ENCODE measurements at places on chromosomes 7 and 10.

GRCh38 chr7:40608321-40609075 is 473.7 kb downstream of the SUGCT start:
- DNase-seq: no peak

DNA sequence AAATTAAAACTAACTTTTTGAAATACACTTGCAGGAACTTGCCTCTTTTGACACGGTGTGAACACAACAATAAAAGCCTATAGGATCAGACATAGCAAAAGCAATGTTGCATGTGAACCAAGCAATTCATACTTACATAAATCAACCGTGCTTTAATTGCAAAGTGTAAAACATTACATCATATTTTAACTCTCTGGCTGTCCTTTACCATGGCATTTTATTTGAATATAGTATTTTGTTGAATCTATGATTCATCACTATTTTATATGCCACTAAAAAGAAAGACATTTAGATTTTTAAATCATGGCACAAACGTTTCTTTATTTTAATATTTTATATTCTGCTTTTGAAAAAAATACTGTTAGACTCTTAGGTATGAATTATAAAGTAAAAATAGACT is 757.0 kb upstream of the KCND2 start:
- DNase-seq: no peak

DNA sequence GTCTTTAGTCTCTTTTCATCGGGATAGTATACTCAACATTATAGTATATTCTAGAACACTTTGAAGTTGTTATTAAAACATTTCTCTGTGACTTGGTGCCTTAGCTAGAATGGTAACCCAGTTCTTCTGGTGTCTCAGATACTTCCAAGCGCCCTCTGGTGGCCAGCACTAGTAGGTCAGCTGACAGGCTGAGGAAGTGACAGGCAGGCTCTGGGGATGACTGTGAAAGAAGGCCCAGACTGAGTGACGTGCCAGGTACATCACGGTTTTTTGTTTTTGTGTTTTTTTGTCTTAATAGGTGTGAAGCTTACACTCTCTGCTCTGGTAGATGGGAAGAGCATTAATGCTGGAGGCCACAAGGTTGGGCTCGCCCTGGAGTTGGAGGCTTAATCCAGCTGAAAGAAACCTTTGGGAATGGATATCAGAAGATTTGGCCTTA is 5.1 kb downstream of the COMTD1 start:
- peak; percentile 82 for DNase-seq

- no peak for DNase-seq
Observed at GRCh38 chr7:117675497-117676435, 195.9 kb downstream of the CFTR start.

DNA sequence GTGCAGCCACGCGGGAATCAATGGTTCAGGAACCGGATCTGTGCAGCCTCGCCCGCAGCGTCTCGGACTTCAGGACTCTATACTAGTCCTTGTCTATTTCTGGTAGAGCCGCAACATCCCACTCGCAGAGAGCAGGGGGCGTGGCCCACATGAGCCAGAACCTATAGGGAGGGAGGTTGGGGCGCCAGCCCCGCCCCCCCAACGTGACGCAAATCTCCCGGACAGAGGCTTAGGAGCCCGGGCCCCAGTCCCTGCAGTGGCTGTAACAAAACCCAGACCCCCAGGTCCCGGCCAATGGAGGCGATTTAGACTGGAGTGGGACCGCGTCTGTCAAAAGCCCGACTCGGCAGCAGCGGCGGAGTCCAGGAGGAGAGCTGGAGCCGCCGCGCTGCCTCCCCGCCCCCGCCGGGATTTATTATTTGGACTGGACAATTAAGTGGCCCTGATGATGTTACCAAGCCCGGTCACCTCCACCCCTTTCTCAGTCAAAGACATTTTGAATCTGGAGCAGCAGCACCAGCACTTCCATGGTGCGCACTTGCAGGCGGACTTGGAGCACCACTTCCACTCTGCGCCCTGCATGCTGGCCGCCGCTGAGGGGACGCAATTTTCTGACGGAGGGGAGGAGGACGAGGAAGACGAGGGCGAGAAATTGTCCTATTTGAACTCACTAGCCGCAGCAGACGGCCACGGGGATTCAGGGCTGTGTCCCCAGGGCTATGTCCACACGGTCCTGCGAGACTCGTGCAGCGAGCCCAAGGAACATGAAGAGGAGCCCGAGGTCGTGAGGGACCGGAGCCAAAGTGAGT is at the start of gene NKX2-3:
NKX2-3 (plus strand) TSS at position 256 of the 809 bp plus-strand sequence; CDS start at position 446, 190 bp downstream.
- peak; percentile 28 for DNase-seq

DNA sequence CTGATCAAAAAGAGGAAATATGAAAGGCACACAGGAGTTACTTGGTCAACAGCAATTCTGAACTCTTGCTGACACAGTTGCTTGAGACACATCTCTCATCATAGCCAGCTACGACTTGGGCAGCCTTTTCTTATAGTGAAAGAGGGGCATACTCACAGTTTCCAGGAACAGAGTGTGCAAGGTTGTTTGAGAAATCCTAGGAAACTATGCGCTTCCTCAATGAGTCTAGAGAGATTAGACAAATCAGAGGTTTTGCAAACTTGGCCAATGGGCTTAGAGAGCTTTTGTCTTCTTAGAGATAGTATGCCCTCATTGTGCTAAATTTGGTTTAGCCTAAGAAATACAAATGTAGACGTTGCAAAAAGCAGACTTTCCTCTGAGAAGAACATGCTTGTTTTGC is 370.4 kb downstream of the HGF start:
- no peak for DNase-seq

DNA sequence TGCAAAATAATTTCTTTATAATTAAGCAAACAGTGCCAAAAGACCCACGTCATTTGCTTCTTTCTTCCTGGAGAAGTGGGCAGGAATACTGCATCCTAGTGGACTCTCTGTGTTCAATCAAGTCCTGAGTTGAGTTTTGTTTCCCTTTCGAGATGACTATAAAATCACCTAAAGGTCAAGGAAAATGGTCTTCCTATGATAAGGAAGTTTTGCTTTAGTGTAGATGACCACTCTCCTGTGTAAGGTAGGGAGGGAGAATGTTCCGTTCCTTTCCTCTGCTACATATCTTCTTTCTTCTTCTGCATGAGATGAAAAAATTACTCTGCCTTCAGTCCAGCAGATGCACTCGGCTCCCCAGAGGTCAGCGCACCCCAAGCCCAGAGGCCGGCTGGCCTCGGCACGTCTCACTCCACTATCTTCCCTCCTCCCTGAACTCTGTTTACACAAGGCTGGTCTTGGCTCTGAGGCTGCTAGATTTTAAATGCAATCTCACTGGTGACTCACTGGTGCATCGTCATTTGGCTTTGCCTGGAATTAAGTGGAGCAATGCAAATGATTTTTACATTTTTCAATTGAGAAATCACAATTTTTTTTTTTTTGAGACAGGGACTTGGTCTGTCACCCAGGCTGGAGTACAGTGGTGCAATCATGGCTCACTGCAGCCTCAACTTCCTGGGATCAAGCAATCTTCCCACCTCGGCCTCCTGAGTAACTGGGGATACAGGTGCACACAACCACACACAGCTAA is 18.6 kb upstream of the VDAC2 start:
- no peak for DNase-seq

DNA sequence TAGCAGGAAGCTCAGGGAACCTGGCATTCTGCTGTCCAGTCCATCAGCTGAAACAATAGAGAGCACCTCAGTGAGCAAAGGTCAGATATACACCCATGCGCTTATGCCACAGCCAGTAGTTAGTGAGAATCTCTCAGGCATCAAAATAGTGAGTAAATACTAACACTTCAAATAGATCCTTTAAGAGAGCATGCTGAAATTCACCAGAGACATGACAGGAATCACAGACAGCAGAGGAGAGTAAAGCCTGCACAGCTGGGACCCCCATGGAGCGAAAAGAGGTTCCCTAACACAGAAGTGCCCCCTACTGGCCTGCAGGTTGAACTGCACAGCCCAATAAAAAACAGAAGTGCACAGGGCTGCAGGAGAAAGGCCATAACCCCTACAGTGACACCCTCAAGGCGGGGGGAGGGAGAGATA is 57.6 kb upstream of the ANTXRL start:
- no peak for DNase-seq

DNA sequence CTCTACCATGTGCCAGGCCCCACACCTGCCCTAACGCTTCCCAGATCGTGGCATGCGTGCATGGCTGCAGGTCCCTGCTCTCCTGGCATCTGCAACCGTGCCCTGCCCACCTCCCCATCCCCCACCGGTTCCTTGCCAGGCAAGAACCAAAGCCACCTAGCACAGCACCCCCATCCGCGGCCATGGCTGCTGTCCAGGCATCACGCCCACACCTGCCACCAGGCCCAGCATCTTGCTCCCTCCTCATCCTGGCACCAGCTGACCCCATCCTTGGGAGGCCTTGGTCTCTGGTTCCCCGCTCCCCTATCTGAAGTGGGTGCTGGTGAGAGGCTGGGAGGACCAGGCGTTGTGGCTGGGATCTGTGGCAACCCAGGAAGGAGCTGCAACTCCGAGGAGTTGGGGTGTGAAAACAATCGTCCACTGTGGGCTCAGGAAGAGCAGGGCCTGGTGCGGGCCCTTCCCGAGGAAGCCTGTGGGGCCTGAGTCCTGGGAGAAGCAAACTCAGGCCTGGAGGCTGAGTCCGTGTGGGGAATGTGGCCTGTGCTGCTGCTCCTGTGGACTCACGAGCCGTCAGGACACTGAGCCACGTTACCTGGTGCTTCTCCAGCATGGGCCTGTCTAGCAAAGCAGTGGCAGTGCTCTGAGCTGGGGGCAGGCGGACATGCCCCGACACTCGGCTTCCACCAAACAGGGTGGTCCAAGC is 417.1 kb downstream of the DNAJB6 start:
- DNase-seq: no peak

DNA sequence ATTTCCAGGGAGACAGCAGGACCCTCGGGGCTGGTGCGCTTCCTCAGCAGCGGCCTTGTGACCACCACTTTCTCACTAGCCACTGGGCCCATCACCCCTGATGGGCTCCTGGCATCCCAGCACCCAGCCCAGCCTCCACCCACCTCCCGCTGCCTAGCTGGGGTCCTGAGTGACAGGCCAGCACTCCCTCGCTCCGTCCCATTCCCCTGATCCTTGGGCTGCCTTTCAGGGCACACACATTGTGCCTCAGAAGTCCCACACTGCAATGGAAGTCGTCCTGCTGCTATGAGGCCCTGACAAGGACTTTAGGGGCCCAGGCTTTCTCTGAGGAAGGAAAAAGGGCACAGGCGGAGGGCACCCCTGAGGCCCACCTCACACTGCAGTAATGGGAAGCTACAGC is 12.4 kb downstream of the CAMK2B start:
- no peak for DNase-seq

DNA sequence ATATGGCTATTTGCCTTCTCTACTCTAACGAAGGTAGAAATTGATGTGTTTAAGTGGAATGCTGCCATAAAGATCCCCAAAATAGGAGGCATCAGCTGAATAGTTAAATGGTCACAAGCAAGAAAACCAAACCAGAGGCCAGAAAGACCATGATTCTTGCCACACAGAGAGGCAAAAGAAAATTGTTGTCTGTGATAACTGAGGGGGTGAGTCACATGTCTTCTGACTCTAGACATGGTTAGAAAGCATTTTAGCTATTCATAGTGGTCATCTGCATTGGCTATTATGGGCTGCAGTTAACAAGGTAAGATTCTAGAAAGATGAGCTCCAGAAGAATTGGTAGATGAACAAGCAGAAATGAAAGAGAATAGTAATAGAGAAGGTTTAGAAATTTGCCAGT is 361.4 kb upstream of the NPSR1 start:
- DNase-seq: no peak

DNA sequence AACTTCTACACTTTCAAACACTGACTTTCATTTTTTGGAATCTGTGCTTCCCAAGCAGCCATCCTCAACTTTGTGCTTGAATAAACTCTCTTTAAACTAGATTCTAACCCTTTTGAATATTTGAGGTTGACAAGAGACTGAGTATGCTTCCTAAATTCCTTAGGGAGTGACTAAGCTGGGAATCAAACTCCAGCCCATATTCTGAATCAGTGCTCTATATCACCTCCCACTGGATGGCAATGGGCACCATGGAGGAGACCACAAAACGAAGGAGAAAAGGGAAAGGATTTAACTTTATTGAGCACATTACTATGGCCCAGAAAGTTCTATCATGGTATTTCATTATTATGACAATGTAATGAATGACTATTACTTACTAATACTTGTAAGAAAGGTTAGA is 17.2 kb upstream of the SLC26A4 start:
- DNase-seq: no peak

- DNase-seq: no peak
Observed at GRCh38 chr7:134757938-134758337, 21.5 kb upstream of the CALD1 start.

GRCh38 chr10:21603721-21604120 is 69.7 kb downstream of the MLLT10 start:
- DNase-seq: no peak

DNA sequence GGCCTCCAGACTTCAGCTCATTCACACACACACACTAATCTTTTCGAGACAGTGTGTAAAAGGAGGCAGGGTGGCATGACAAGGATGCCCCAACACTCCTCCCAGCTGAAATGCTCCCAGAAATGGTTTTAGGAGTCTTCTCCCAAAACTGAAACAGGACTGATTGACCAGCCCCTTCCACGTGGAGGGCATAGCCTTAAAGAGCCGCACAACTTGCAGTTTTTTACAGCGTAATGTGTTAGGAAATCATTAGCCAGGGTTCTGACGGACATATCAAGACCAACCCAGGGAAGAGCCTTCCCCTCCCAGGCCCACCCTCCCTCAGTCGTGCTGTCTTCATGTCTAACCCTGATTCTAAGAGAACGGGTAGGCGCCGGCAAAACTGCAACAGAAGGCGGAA is 224.6 kb downstream of the TNS3 start:
- no peak for DNase-seq

GRCh38 chr10:127195041-127195506 is 1.3 kb downstream of the INSYN2A start:
- no peak for DNase-seq

GRCh38 chr10:14293526-14293925 is 37.2 kb downstream of the FRMD4A start:
- DNase-seq: no peak

GRCh38 chr7:149883452-149883861 is 9.7 kb downstream of the ATP6V0E2 start:
- DNase-seq: peak; percentile 82

GRCh38 chr7:43141091-43141490 is 28.6 kb downstream of the HECW1 start:
- no peak for DNase-seq

GRCh38 chr7:96331775-96332174 is 9.9 kb upstream of the SLC25A13 start:
- no peak for DNase-seq

- DNase-seq: no peak
Observed at GRCh38 chr7:123640583-123640982, 15.1 kb upstream of the LMOD2 start.

GRCh38 chr7:33837356-33837851 is 67.9 kb upstream of the BMPER start:
- DNase-seq: no peak
